ENCODE measurements at places on chromosomes 3 and 15.

- no peak for DNase-seq
These were observed 16.3 kb downstream of the SV2B start for GRCh38 chr15:91116113-91117067.

DNA sequence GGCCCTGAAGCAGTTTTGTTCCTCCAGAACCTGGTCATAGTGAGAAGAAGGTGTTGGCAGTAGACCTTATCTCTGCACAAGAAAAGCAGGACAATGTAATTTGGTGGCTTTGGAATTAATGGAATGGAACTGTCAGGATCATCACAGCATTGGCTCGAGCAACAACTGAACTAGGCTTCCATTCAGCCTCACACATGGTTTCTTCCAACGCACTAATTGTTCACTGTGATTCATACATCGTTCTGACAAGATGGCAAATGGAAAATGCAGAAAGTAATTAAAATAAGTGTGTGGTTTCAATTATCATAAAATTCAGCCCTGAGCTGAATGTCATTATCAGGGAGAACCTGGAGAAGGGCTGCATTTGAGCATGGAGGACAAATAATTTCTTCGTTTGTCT, 80.6 kb downstream of the MFSD1 start:
- DNase-seq = no peak

GRCh38 chr15:69320977-69321554, 22.4 kb downstream of the PAQR5 start:
- no peak for DNase-seq

- DNase-seq = no peak
These were observed 11.7 kb downstream of the CLDN16 start for GRCh38 chr3:190399677-190400076.

GRCh38 chr3:167450675-167451074, 23.2 kb downstream of the SERPINI2 start:
- no peak for DNase-seq

DNA sequence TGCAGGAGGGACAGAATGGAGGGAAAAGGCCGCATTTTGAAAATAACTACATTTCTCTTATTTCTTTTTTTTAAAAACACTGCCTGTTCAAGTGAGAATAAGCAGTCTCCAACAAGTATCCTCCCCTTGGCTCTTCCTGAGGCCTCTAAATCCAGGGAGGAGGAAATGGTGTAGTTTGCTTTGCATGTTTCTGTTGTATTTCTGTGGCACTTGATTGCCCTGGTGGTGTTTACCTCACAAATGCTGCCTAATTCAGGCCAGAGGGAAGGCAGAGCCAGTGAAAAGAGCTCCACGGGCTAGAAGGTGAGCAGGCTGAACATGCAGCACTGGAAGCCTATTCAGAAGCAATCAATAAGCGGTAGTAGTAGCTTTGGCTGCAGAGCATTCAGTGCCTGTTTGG, 149.3 kb upstream of the ATP11B start:
- DNase-seq = no peak

GRCh38 chr3:63193647-63194046, 84.5 kb upstream of the SYNPR start:
- DNase-seq = no peak

- no peak for DNase-seq
These were observed 240.2 kb upstream of the TPRG1 start for GRCh38 chr3:188931531-188931930.

DNA sequence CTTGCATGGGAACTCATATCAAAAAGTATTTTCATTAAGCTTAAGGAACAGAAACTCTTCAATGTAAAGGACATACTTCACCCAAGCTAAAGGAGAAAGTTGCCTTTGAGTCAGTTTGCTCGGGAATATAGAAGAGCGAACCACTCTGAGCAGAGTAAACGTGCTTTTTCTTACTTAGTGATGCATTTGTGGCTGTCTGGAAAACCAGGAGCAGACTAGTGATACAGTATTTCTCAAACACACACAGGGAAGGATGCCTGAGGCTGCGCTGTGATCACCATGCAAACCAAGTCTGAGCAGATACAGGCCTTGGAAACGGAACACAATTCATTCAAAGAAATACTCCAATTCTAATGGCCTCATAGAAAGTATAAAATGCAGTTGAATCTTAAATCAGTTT, 121.0 kb upstream of the CDIN1 start:
- no peak for DNase-seq

GRCh38 chr3:14413381-14414071, 11.1 kb downstream of the SLC6A6 start:
- no peak for DNase-seq

- no peak for DNase-seq
These were observed 15.2 kb upstream of the LINGO1 start for GRCh38 chr15:77647961-77648360.

- no peak for DNase-seq
These were observed 187.8 kb downstream of the TLE3 start for GRCh38 chr15:69909719-69910444.

DNA sequence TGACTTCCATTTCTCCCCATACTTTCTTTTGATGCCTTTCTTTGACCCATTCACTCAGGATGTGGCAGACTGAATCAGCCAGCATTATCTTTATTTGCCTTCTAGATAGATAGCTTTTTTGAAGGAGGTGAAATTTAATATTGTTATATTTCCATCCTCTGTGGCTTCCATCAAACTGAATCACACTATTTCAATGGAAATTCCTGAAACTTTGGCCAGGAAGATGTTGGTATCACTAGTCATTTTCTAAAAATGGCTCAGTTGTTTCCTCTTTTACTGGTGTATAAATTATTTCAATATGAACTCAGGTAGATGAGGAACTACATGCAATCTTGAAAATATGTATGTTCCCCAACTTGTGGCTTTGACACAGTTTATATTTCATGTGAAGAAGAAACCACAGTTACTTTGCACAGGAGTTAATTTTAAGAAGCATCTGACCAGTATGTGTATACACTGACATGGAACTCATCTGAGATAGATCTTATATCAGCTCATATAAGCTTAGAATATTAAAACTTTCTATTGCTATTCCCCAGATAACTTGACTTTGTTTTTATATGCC, 248.3 kb downstream of the CGGBP1 start:
- DNase-seq = no peak

GRCh38 chr3:195212749-195213375, 58.1 kb downstream of the XXYLT1 start:
- DNase-seq = no peak

DNA sequence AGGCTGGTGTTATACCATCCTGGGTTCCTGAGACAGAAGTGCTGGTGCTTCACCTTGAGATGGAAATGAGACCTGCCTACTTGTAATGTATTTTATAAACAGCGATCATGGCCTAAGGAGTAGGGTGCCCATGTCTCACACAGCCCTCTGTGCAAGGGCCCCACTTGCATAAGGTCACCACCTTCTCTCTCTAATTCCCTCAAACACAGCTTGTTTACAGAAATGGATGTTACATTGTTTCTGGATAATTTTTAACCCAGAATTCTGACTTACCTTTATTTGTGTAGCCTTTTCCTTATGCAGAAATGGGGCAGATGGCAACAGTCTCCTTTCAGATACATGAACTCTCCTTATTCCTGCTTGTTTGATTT, 95.1 kb upstream of the UMPS start:
- no peak for DNase-seq

- no peak for DNase-seq
These were observed 292.5 kb downstream of the PTPRG start for GRCh38 chr3:61853912-61854311.

DNA sequence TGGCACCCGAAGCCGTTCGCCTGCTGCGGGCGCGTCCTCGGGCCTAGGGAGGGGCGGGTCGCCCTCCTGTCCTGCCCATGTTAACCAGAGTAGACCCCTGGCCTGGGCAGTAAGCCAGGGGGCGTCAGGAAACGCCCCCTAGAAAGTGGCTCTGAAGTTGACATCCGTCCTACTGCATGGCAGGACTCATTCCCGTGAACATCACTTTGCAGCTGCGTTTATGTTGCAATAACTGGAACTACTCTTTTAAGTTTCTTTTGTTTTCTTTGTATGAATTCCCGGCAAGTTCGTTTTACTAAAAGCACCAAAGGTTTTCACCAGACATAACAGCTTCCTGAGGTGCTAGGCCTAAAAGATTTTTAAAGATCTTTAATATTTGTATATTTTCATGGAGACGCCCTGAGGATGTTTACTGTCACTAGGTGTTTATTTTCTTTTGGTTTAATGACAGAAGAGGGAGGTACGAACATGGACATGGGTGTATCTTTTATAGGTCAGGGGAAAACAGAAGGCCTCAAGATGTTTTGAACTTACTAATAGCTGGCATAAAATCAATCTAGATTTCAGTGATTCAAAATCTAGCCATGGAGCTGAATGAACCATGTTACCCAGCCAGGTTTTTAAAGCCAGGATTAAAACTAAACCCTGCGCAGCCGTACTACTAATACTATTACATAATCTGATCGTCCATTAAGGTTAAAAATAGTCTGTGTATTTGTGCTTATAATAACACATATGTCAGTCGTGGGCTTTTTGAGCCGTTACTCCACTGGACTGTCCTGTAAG, 1.0 kb downstream of the C15orf61 start:
- no peak for DNase-seq

- DNase-seq = no peak
These were observed 52.9 kb downstream of the EXOG start for GRCh38 chr3:38549082-38549481.

GRCh38 chr15:63948971-63949370, 97.3 kb downstream of the DAPK2 start:
- no peak for DNase-seq

DNA sequence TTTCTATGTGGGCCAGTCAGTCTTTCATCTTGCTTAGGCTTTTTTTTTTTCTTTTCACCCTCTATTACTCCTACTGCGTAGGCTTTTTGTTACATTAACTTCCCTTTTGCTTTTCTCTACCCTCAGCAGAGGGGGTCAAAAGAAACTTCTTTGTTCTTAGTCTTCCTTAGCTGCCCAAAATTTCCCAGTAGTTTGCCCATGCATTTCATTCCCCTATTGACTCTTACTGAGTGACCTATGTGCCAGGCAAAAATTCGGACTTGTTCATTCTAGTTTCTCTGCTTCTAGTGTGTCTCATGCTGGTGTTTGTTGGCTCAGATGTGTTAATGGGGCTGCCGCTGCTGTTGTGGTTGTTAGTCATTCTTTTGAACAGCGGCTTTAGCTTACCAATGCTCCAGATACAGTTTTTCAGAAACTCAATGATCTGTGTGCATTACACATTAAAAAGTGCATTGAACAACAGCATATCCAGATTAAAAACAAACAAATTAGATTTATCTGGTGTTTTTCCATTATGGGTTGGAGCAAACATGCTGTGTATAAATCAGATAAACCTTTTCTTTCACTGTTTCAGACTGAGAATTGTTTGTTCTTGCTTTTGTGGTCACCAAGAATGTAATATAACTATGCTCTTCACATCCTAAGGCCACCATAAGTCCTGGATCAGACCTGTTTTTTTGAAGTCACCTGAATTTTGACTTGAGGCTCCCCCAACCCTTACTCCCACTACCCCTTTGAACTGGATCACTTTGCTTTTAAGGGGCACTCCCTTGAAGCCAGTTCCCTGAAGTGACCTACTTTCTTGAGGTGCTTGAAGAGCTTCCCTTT, 43.1 kb downstream of the PDE8A start:
- no peak for DNase-seq

GRCh38 chr3:51099794-51100535, 285.1 kb upstream of the MANF start:
- DNase-seq = no peak

- DNase-seq = no peak
These were observed 497.1 kb downstream of the ZIC1 start for GRCh38 chr3:147906285-147906684.

DNA sequence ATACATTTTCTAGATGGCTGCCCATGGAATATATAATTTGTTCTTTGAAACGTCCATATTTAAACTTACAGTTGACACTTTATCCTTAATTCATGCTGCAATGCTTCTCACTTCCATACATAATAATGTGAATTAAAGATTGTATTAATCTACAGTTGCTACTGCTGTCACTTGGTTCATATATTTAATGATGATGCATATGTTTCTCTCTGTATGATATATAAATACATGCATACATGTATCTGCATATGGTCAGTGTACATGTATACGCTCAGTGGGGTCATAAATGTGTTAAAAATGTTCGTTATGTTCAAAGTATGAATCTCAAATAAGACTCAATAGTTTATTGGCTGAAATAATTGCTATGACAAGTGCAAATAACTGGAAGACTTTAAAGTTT, 382.5 kb downstream of the NLGN1 start:
- no peak for DNase-seq

GRCh38 chr3:179731544-179731943, 78.7 kb downstream of the USP13 start:
- DNase-seq = no peak

- no peak for DNase-seq
These were observed 133.9 kb downstream of the DIPK2A start for GRCh38 chr3:144105542-144105941.

GRCh38 chr3:178437236-178437635, 99.0 kb upstream of the KCNMB2 start:
- no peak for DNase-seq

GRCh38 chr3:127351321-127351720, 63.5 kb upstream of the PRR20G start:
- no peak for DNase-seq

DNA sequence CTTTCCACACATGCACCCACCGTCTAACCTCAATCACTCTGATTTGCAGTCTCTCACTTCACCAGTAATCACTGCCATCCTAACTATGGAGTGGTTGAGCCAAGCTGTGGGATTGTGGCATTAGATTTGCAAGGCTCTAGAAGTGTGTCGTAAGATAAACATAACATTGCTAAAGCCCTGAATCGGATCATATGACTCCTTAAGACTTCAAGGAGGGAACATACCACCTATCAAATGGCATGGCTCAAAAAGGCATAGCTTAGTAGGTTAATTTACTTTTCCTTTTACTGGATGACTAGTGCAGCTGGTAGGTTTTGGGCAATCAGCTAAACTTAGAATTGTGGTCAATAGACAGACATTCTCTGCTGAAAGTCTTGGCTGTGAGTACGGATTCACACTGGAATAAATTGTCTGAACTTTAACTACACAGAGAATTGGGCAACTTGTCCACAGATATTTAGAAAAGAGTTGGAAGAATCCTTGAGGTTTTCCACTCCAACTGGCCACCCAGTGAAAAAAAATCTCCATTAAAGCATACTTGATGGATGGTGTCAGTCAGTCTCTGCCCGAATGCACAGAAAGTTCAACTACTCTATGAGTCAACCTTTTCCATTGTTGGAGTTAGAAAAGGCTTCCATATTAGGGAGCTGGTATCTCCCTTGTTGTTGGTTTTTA, 476.7 kb upstream of the CBLB start:
- no peak for DNase-seq

DNA sequence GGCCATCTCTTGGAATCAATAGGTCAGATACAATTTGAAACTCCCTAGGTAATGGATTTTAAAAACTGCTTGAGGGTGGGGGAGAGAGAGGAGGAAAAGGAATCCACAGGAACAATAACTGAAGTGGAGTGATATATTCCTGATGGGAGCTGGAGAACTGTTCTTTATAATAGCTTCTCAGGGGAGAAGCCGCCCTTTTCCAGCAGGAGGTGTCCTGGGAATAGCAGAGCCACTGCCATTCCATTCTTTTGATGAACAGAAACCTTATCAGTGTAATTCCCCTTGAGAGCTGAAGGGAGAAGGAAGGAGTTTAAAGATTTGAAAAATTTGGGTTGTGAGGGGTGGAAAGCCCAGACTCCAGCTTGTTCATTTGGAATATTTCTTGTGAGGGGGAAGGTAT, 504.9 kb upstream of the DPH6 start:
- no peak for DNase-seq

All from stimulated activated CD4-positive, alpha-beta T cell treated with anti-CD3 and anti-CD28 coated beads, Interleukin-1b, Interleukin-23, amount 100 ng/mL, for 1 hour (primary cell).